ENCODE measurements at places on chromosomes 2 and 18.

GRCh38 chr2:29579495-29580169 lies 341.8 kb downstream of the ALK start:
- no peak for DNase-seq

DNA sequence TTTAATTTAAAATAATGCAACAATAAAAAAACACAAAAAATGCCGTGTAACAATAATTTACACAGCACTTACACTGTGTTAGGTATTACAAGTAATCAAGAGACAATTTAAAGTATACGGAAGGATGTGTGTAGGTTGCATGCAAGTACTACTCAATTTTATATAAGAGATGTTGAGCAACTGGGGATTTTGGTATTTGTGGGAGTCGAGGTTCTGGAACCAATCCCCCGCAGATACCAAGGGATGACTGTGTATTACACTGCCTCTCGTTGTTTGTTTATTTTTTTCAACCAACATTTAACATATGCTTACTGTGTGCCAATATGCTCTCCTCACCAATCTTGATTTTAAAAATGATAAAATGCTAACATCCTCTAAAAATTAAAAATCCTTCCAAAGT lies 24.8 kb downstream of the MAP3K2 start:
- no peak for DNase-seq

DNA sequence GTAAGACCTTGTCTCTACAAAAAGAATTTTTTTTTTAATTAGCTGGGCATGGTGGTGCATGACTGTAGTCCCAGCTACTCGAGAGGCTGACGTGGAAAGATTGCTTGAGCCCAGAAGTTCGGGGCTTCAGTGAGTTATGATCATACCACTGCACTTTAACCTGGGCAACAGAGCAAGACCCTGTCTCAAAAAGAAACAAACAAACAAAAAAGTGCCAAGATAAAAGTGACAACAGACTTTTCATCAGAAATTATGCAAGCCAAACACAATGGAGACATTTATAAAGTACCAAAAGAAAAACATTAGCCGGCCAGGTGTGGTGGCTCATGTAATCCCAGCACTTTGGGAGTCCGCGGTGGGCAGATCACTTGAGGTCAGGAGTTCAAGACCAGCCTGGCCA lies 26.7 kb downstream of the HADHA start:
- no peak for DNase-seq

DNA sequence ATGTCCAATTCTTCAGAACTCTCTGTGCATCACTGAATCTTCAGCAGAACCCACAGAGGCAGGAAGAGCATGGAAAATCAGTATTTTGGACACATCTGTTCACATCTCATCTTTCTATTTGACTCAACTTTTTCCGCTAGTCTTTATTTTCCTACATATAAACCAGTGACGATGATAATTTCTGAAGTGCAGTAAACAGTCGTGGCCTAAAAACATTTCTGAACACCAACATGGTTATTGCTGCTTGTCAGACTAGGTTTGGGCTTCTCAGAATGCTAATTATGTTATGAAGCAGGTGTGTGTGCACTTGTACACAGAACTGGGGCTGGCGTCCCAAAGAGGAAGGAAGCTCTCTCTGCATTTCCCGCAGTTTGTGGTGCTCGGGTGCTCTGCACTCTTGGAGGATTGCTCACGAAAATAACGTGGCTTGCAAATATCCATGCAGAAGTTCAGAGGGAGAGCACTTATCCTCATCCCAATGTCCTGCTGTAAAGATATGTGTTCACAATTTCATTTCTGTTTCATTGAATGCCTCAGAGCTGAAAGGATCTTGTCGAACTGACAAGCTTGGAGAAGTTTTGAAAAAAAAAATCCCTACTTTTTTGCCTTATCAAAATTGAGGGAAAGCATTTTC lies 50.8 kb downstream of the EDAR start:
- no peak for DNase-seq

GRCh38 chr2:150889141-150889540 lies 372.5 kb downstream of the RBM43 start:
- DNase-seq = no peak

DNA sequence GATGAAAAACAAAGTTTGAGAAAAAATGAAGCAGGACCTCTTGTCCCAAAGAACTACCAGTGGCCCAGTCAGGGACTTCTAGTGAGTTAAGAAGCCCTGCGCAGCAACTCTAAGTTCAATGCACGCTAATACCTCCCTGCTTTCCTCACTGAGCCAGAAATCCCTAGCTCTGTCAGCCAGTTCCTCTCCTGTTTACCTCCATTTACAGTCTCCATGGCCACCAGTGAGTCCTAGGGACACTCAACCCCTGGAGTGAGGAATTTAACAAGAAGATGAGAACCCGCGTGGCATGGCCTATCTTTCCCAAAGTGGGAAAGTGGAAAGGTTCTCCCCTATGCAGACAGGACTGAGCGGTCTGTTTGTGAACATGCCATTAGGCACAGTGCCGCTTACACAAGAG lies 31.0 kb downstream of the MRPL33 start:
- no peak for DNase-seq

DNA sequence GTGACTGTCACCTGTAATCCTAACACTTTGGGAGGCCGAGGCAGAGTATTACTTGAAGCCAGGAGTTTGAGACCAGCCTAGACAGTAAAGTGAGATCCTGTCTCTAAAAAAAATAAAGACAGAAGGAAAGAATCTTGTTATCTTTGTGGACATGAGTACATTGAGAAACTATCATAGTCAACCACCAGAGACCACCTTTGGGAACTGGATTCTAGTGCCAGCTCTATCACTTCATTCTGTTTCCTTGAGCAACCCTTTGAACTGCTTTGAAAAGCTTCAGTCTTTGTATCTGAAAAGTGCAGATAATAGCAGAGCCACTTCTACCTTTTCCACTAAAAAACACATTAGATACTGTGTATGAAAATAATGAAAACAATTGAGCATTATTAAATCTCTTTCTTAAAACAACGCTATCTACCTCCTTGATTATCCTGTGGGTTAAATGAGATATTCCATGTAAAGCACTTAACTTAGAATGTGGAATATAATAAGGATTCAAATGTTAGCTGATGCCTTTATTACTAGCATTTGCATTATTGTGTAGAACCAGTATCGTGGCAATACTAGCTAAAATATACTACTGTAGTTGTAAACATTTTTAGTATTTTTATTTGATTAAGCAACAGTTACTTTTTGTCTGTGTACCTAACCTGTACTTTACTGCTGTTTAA lies 8.8 kb downstream of the GORASP2 start:
- DNase-seq = no peak

- no peak for DNase-seq
These were observed 139.4 kb upstream of the SERTAD2 start for GRCh38 chr2:64792995-64793639.

GRCh38 chr2:98580656-98581284 lies 27.5 kb downstream of the COA5 start:
- DNase-seq = no peak

- DNase-seq = no peak
These were observed 32.1 kb downstream of the ADRA2B start for GRCh38 chr2:96083989-96084857.

DNA sequence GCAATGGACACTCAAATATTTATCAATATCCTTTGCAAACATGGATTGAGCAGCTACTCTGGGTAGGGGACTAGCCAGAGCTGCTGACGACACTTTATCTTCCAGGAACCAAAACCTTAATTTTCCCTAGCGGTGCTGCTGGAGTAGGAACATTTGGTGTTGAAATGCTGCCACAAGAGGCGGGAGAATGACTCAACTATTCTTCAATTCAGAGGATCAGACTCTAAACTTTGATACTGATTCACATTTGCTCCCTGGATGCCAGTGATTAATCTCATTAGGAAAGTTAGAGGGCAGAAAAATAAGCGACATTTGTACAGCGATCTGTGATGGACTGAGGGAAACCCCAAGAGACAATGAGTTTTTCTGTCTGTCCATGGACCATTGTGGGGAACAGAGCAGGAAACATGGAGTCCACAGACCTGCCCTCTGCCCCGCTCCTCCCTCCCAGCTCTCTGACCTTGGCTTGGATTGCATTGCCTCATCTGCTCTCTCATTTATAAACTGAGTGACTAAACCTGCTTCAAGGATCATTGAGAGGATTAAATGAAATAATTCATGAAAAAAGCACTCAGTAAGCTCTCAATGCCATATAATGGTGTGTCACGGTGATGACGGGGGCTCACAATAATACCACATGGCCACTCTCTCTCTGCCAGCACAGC lies 12.6 kb upstream of the EPB41L3 start:
- DNase-seq = no peak

DNA sequence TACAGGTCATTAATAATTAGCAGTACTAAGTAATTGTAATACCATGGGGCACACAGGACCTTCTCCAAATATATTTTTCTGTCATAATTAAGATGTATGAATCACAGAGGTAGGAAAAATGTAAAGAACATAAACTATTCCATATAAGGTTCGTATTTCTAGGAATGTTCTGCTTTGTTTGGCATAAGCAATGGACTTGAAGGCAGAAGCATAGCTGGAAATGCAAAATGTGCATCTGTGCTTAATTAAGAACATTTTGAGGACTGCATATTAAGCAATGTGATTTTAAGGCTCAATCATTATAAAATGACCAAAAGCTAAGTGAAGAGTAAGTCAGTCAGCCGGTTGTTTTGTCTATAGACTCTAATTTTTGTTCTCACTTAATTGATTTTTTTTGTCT lies 123.2 kb downstream of the RBM43 start:
- DNase-seq = no peak

DNA sequence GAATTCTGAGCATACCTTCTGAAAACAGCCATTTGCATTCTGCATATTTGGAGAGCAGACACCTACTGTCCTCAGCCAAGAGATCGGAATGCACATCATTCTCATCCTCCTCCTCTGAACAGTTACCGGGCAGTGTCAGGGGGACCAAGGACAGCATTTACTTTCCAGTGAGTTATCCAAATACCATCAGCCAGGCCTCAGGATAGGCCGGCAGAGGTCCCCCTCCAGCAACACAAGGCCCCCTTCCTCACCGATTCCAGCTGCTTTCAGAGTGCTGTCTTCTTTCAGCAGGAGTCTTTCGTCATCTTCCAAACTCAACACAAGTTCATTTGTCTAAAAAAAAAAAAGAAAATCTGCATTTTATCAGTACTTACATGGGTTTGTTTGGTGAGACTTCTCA lies 55.3 kb downstream of the C2orf76 start:
- no peak for DNase-seq

GRCh38 chr18:77102259-77103040 lies 30.1 kb downstream of the MBP start:
- no peak for DNase-seq

GRCh38 chr2:31031132-31031706 lies 107.0 kb downstream of the GALNT14 start:
- no peak for DNase-seq
